ENCODE measurements at places on chromosomes 16 and 17. TPM values are rescaled to one million over a fixed set of nuclear protein-coding genes. Genes with fewer than 3 reads are reported as not detected.
A peak's percentile ranks its signal among the peaks of the same experiment; 100 is the strongest.

CDH5 gene
- not detected for total RNA-seq

PRR29 gene
- total RNA-seq = 3.4 TPM

TP53TG3C gene
- not detected for total RNA-seq

SMTNL2 gene
- total RNA-seq = not detected

LPCAT2 gene
- 0.12 TPM for total RNA-seq

SLC47A2 gene
- total RNA-seq = not detected

C17orf107 gene
- 2.5 TPM for total RNA-seq

ADAMTS18 gene
- not detected for total RNA-seq

PLEKHH3 gene
- total RNA-seq = 1.2 TPM

DNA sequence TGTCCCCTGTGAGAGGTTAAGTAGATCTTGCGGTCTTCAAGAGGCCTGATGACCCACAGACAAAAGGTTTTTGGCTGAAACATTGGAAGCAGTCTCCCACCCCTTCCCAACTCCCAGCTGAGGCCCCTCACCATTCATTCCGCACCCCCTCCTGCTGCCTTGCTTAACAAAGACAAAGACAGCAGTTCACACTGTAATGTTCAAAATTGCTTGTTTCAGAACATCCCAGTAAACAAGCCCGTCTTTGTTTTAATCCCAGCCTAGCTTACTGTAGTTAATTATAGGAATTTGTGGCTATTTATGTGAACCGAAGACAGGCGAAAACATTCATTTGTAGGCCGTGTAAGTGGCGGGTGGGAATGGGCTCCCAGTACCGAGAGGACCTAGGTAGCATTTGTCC lies 55.7 kb downstream of the IRX5 start:
- H3K27ac ChIP-seq = no peak overlapping the region
- H3K27me3 ChIP-seq = no peaks in the 10 kb centered on the region
- no peaks in the 10 kb centered on the region for H3K36me3 ChIP-seq

GRCh38 chr16:86529160-86529559 lies 18.8 kb downstream of the FOXF1 start:
- peaks cover 8% of the 10 kb centered on the region for H3K36me3 ChIP-seq
- H3K27ac ChIP-seq = no peak overlapping the region
- no peak for DNase-seq
- H3K27me3 ChIP-seq = no peaks in the 10 kb centered on the region

DNA sequence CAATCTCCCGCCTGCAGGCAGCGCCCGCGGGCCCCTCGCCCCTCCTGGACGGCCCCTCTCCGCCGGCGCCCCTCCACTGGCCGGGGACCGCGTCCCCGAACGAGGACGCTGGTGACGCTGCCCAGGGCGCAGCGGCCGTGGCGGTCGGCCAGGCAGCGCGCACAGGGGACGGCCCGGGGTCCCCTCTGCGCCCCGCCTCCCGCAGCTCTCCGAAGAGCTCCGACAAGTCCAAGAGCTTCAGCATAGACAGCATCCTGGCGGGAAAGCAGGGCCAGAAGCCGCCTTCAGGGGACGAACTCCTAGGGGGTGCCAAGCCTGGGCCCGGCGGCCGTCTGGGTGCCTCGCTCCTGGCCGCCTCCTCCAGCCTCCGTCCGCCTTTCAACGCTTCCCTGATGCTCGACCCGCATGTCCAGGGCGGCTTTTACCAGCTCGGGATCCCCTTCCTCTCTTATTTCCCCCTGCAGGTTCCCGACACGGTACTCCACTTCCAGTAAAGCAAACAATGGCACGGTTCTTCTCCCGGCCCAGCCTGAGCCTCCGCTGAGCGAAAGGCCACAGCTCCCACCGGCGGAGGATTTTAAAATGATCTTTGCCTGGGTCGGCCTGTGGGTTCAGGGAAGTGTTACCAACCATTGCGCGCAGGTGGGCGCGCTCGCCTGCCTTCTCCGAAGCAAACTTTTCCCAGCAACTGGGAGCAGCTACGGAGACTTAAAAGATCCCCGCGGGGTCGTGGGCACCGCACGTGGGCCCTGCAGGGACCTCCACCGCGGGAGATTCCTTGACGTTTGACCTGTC lies 1.1 kb downstream of the FOXL1 start:
- peaks cover 53% of the 10 kb centered on the region for H3K27me3 ChIP-seq
- H3K36me3 ChIP-seq = no peaks in the 10 kb centered on the region
- peaks cover 11% of the 10 kb centered on the region for H3K4me1 ChIP-seq
- H3K27ac ChIP-seq = no peak overlapping the region
- no peak overlapping the region for H3K4me3 ChIP-seq

DNA sequence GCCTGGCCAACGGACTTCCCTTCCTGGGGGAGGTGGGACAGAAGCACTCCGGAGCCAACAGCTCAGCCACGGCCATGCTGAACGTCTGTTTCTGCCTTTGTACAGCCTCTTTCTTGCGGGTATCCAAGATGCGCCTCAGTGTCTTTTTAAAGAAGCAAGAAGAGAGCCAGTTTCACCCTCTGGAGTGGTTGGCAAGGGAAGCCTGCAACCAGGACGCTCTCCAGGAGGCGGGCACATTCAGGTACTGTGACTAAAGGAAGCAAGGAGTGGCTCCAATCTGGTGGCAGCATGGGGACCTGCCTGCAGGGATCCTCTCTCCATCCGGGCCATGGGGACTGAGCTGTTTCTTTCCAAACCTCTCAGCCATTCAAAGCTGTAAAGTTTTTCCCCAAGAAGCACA lies 60.6 kb upstream of the ENDOV start:
- no peak for DNase-seq
- H3K4me3 ChIP-seq = no peak overlapping the region
- peaks cover 73% of the 10 kb centered on the region for H3K36me3 ChIP-seq
- H3K27ac ChIP-seq = no peak overlapping the region

- H3K27me3 ChIP-seq = no peaks in the 10 kb centered on the region
- peaks cover 38% of the 10 kb centered on the region for H3K4me1 ChIP-seq
- H3K36me3 ChIP-seq = peaks cover 8% of the 10 kb centered on the region
- peak overlapping the region; percentile 16 for H3K4me3 ChIP-seq
- no peak for DNase-seq
Measured at GRCh38 chr17:8966926-8967325, 1.4 kb upstream of the PIK3R5 start.

DNA sequence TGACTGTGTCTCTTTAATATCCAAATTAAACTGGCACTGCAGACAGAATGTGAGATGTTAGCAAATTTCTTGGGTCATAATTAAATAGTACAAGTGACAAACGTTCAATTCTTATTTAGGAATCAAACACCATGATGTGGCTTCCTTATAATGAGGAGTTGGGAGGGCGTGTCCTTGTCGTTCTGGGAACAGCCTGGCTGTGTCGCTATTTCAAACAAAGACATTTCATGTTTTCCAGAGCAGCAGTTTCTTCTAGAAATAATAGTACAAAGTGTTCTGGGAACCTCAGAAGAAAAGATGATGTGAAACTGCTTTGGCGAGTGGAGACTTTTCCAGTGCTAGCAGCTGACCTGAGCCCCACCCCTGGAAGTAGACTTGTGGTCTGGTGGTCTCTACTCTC lies 301.7 kb upstream of the N4BP1 start:
- no peaks in the 10 kb centered on the region for H3K36me3 ChIP-seq
- DNase-seq = no peak
- no peak overlapping the region for H3K4me3 ChIP-seq

DNA sequence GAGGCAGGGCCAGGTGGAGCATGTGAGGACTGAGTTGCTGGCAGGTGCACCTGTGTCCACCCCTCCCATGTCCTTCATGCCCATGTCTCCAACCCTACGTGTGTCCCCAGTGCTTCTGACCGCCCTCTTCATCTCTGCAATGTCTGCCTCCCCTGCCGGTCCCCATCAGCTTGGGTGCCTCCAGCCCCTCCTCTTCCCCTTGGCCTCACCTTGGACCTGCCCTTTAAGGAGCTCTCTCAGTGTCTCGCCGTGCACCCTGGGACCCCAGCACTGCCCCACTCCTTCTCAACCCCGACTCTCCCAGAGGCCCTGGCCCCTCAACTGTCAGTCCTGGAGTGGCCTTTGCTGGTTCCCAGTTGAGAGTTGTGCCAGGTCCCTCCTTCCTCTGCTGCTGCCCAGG lies 15.0 kb downstream of the RIPOR1 start:
- no peak overlapping the region for H3K4me3 ChIP-seq
- H3K4me1 ChIP-seq = peaks cover 39% of the 10 kb centered on the region
- no peak for DNase-seq
- no peaks in the 10 kb centered on the region for H3K27me3 ChIP-seq

DNA sequence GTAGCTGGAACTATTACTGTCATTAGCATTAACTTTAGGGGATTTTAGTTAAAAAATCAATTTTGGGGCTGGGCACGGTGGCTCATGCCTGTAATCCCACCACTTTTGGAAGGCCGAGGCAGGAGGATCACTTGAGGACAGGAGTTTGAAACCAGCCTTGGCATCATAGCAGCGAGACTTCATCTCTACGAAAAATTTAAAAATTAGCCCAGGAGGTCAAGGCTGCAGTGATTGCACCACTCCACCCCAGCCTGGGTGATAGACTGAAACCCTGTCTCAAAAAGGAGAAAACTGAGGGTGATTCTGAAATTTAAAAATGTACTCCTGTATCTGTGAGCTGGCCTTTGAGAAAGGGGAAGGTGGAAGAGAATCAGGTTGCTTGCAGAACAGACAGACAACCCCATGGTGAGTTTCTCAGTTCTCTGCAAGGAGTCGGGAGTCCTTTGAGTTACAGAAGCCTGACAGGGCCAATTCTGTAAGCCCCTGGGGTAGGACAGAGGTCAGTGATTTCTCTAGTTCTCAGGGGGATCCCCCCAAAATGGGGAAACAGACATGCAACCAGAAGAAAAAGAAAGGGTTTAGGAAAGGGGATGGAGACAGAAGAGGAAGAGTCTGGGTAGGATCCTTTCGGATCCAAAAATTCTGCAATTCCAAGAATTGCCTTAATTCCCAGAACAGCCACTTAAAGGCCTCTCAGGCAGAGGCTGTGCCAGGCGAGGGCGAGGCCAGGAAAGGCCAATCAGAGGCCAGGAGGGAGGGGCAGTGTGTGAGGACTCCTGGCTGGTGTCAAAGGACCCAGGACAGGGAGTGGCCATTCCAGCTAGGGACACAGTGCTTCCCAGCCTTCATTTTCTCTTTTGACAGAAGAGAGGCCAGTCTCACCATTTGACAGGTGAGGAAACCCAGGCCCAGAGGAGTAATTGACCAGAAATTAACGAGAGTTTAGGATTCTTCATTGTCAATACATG lies 6.7 kb downstream of the NUPR1 start:
- H3K27me3 ChIP-seq = no peaks in the 10 kb centered on the region
- DNase-seq = no peak
- no peaks in the 10 kb centered on the region for H3K36me3 ChIP-seq
- no peak overlapping the region for H3K27ac ChIP-seq

GRCh38 chr17:51456942-51457341 lies 196.6 kb downstream of the UTP18 start:
- no peaks in the 10 kb centered on the region for H3K4me1 ChIP-seq
- H3K36me3 ChIP-seq = no peaks in the 10 kb centered on the region

DNA sequence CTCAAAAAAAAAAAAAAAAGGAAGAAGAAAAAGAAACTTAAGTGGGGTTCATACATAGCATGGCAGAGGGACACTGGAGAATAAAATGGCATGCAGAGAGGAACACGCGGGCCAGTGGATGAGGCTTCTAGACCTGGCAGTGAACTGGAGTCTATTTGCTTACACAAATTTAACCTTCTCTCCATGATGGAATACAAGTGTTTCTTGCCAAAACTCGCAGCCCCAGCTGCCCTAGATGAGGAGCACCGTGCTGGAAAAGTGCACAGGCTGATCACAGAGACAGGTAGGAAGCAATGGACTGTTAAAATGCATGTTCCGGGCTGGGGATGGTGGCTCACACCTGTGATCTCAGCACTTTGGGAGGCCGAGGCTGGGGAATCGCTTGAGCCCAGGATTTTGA lies 9.3 kb downstream of the SSTR2 start:
- H3K27me3 ChIP-seq = peaks cover 4% of the 10 kb centered on the region
- H3K27ac ChIP-seq = no peak overlapping the region
- H3K36me3 ChIP-seq = no peaks in the 10 kb centered on the region
- H3K4me1 ChIP-seq = peaks cover 2% of the 10 kb centered on the region
- H3K4me3 ChIP-seq = no peak overlapping the region
- no peak for DNase-seq

GRCh38 chr17:69539781-69540319 lies 125.4 kb downstream of the MAP2K6 start:
- no peak for DNase-seq
- H3K27ac ChIP-seq = no peak overlapping the region
- no peak overlapping the region for H3K4me3 ChIP-seq
- H3K27me3 ChIP-seq = no peaks in the 10 kb centered on the region
- no peaks in the 10 kb centered on the region for H3K4me1 ChIP-seq

GRCh38 chr17:10046786-10047785 lies 142.0 kb upstream of the RCVRN start:
- H3K27me3 ChIP-seq = no peaks in the 10 kb centered on the region
- no peak overlapping the region for H3K27ac ChIP-seq
- H3K4me1 ChIP-seq = no peaks in the 10 kb centered on the region

- H3K27me3 ChIP-seq = no peaks in the 10 kb centered on the region
- peak overlapping the region; percentile 57 for H3K27ac ChIP-seq
- no peaks in the 10 kb centered on the region for H3K36me3 ChIP-seq
Measured at GRCh38 chr16:89334461-89334860, 117.0 kb downstream of the ZNF778 start.

DNA sequence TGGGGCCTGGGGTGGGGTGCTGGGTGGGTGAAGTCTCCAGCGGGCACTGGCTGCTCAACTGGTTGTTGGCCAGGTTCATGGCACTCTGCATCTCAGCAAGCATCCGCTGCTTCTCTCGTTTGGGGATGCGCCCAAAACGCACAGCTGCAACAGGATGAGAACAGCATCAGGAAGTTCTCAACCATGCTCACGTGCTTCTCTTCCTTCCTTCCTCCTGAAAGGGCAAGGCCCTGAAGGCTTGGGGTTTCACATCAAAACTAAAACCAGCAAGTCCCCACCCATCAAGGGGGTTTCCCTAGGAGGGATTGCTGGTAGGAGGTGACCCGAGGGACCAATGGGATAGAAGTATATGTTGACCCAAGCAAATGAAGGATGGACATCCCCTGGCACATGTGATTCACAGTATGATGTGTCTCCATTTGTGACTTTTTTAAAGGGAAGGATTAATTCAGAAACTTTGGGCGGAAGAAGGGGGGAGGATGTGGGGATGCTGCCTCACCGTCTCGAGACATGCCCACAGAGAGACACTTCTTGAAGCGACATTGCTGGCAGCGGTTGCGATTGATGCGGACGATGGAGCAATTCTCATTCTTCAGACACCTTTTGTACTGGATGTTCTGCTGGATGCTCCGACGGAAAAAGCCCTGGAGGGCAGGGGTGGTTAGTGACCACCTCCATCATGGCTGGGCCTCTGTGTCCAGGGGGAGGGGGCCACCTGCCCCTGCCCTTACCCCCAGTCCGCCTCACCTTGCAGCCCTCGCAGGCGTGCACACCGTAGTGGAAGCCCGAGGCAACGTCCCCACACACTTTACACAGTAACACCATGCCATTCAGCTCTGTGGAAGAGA lies 4.2 kb downstream of the NR1D1 start:
- peaks cover 70% of the 10 kb centered on the region for H3K4me1 ChIP-seq
- peaks cover 30% of the 10 kb centered on the region for H3K36me3 ChIP-seq
- H3K4me3 ChIP-seq = peak overlapping the region; percentile 88
- no peaks in the 10 kb centered on the region for H3K27me3 ChIP-seq
- DNase-seq = peak; percentile 91

Measured in activated CD4-positive, alpha-beta memory T cell treated with anti-CD3 and anti-CD28 coated beads for 36 hours (primary cell).